ENCODE measurements at places on chromosomes 16 and 17.

GRCh38 chr17:58375811-58376210 lies 23.8 kb upstream of the SUPT4H1 start:
- DNase-seq, result no peak

GRCh38 chr16:4733211-4733742 lies 794 bp downstream of the ANKS3 start:
- DNase-seq, result no peak

GRCh38 chr17:38550661-38551060 lies 55.1 kb downstream of the SRCIN1 start:
- DNase-seq, result peak; percentile 73

GRCh38 chr17:17547210-17547764 lies 44.2 kb downstream of the PEMT start:
- DNase-seq, result no peak

- DNase-seq, result no peak
Observed at GRCh38 chr16:68257251-68257905, 6.9 kb upstream of the SLC7A6 start.

All from EL (cell line).